CD4-positive, alpha-beta T cell treated with Interleukin-4 for 4 hours (primary cell): ENCODE measurements at places on chromosomes 13 and 19.

DNA sequence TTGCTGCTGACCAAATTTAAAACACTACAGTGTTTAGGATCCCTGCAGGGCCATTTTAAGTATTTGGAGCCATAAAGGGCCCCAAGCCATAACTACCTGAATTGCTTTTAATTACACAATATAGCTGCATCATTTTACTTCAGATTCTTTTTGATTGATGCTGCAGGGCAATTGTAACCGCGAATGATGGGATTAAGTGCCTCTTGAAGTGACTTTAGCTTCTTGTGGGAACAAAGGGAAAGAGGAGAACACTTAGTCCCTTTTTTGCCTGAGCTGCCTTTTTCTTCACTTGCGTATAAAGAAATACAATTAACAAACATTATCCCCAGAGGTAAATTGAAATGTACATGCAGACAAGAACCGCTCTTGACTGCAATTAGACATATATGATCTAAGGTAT is 228.5 kb downstream of the ZIC5 start:
- DNase-seq = no peak

DNA sequence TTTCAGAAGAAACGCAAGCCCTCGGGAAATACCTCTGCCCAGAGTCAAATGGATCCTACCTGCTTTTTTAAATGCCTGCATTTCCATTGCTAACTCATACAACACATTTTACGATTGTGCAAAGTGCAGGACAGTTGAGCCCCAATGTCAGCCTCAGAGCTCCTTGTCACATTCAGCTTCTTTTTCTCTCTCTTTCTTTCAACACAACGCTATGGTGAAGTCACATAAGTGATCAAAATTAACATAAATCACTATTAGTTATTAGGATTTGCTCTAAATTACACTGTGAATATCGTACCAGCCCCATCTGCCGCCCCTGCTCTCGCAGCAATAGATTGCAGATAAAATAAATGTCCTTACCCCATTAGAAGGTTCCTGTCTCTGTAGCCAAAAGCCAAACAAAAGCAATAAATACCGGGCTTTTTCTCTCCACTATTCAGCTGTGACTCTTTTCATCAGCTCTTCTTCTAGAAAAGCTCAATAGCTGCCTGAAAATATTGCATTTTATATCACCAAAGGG is 8.8 kb downstream of the POU4F1 start:
- no peak for DNase-seq

DNA sequence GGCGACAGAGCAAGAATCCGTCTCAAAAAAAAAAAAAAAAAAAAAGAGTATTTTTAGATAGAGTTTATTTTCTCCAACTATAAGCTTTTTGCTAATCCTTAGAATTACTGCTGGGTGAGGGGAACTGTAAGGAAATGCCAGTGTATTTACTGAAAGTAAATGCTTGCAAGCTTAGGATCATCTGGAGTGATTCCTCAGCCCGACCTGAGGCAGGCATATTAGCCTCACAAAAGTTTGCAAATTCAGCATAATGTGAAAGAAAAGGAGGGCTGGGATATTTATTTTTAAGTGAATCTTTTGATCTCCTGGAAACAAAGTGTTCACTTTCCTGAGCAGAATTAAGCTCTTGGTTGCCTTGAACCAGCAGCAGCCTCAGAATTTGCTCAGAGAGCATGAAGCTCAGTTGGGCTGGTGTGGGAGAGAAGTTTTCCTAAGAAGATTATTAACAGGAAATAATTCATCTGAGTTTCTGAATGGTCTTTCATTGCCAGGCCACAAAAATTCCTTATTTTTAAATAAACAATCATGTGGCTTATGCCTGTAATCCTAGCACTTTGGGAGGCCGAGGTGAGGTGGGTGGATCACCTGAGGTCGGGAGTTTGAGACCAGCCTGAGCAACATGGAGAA is 24.7 kb upstream of the SPATA13 start:
- no peak for DNase-seq

DNA sequence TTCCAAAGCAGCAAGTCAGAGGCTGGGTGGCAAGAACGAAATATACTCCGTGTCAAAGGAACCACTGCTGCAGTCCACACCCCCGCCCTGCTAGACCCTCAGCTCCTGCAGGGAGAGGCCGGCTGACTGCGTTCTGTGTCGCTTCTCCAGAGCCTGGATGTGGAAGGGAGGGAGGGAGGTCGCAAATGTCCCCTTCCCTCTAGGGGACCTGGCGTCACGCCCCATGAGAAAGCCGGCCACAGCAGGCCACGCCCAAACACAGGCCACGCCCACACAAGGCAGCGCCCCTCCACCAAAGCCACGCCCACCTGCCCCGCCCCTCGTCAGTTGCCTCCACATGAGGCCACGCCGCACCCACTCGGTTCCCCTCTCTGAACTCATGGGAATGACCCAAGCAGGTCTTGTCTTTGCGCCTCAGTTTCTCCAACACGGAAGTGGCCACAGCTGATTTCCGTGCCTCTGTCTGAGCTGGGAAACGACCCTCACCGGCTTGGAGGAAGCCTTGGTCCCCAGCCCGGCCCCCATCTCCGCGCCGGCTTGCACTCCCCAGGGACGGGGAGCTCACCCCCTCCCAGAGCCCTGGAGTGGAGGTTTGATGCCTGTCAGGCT is 38.4 kb upstream of the TCF3 start:
- peak; percentile 16 for DNase-seq

DNA sequence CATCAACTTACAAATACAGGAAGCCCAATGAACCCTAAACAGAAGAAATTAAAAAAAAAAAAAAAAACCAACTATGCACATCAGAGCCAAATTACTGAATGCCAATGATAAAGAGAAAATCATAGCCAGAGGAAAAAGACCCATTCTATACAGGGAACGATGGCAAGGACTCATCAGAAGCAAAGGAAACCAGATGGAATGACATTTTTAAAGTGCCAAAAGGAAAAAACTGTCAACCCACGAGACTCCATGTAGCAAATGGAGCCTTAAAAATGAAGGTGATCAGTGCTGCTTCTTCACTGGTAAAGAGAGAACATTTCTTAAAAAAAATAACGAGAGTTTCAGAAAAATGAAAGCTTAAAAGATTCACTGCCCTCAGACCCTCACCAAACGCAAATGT is 18.3 kb downstream of the PCID2 start:
- no peak for DNase-seq
